ENCODE measurements at places on chromosomes 1 and 21.

DNA sequence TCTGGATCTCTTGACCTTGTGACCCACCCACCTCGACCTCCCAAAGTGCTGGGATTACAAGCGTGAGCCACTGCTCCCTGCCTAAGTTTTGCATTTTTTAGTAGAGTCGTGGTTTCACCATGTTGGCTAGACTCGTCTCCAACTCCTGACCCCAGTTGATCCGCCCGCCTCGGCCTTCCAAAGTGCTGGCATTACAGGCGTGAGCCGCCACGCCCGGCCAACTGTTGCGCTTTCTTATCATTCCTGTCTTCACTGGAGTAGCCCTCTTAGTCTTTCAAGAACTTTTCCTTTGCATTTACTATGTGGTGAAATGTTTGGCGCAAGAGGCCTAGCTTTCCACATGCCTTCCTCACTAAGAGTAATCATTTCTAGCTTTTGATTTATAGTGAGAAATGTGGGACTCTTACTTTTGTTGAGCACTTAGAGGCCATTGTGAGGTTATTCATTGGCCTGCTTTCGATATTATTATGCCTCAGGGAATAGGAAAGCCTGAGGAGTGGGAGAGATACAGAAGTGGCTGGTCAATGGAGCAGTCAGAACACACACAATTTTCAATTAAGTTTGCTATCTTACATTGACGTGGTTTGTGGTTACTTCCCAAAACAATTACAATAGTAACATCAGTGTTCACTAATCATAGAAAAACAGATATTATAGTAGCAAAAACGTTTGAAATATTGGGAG is 111.0 kb downstream of the ZMYM4 start:
- no peak for DNase-seq

GRCh38 chr1:183124259-183124658 is 61.8 kb upstream of the LAMC2 start:
- DNase-seq = no peak

DNA sequence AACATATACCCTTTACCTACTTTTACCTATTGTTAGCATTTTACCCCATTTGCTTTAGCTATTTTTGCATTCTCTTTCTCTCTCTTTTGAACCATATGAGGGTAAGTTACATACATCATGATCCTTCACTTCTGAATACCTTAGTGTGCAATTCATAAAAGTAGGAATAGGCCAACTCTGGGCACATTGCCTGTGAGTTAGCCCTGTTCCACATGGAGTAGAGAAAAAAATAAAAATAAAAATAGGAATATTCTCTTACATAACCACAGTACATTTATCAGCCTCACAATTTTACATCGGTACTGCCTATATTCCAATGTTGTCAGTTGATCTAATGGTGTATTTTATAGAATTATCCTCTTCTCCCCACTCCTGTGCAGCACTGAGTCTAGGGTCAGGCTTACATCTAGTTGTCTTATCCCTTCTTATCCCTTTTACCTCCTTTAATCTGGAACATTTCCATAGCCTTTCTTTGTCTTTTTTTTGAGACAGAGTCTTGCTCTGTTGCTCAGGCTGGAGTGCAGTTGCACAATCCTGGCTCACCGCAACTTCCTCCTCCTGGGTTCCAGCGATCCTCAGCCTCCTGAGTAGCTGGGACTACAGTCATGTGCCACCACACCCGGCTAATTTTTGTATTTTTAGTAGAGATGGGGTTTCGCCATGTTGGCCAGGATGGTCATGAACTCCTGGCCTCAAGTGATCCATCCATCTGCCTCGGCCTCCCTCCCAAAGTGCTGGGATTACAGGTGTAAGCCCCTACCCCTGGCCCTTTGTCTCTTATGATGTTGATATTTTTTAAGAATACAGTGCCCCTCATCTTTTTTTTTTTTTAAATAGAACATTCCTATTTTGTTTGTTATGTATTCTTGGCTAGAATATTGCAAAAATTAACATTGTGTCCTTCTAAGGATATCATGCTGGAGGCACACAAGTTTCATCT is 11.1 kb upstream of the SLC30A1 start:
- no peak for DNase-seq

GRCh38 chr1:205690122-205690756 is 9.9 kb upstream of the SLC45A3 start:
- no peak for DNase-seq

DNA sequence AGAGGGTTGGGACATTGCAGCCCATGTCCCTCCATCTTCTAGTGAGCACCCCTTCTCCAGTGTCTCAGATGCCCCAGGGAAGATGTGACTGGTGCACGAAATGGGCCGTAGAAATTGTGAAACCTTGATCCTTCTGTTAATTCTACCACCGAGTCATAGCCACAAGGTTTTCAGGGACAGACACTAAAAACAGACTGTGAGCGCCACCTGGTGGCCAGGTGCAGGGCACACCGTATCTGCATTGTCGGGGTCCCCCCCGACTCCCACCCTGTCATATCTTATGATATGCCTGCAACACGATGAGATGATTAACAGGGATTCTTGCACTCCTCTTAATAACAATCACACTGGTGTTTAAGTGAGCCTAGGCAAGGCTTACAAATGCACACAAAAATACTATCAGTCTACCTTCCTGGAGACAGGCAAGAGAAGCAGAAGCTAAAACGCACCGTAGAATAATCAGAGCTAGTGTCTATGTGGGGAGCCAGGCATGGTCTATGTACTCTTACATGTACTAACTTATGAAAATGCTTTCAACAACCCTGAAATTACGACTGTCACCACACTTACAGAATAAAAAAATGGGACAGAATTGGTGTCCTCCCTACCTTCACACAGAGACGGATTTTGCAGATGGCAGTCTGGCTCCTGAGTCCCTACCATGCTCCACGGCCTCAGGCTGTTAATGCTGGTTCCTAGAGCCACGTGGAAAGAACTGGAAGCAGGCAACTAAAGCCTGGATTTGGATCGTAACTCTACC is 57.9 kb downstream of the FHAD1 start:
- DNase-seq = peak; percentile 74

DNA sequence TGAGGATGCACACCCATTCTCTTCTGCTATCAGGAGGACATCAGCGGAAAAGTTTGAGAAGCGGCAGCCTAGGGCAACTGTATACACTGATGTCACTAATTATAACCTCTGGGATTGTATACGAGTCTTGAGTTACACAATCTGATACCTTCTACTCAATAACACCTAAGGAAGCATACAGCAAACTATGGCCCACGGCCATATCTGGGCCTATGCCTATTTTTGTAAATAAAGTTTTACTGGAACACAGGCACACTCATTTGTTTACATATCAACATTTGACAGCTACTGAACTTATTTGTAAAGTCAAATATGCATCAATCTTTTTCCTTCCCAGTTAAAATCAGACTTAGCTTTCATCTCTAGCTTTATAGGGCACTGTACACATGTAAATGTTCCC is 187.2 kb downstream of the ZSCAN20 start:
- no peak for DNase-seq

GRCh38 chr1:162823231-162823630 is 32.7 kb downstream of the HSD17B7 start:
- DNase-seq = no peak

GRCh38 chr1:20068722-20069121 is 1.3 kb upstream of the PLA2G5 start:
- no peak for DNase-seq

- no peak for DNase-seq
These were observed 111.1 kb downstream of the ATP1B1 start for GRCh38 chr1:169217636-169218035.

GRCh38 chr1:89863165-89863830 is 42.5 kb downstream of the LRRC8D start:
- no peak for DNase-seq

GRCh38 chr21:38171723-38172344 is 85.0 kb upstream of the KCNJ15 start:
- no peak for DNase-seq

DNA sequence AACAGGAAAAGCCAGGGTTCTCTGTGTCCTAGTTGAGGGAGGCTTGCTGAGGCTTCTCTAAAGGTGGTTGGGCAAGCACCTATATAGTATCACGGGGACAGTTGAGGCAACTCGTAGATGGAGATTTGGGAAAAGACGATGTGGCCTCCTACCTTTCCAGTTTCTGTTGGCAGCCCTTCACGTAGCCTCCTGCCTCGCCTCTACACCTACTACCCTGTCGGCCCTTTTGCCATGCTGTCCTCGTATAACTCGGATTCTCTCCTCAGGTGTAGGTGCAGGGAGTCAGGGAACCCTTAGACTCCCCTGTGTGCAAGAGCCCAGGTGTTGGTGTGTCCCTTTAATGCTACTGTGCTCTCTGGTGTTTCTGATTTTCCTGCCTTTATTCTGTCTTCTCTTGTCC is 10.3 kb downstream of the ZNF692 start:
- no peak for DNase-seq

DNA sequence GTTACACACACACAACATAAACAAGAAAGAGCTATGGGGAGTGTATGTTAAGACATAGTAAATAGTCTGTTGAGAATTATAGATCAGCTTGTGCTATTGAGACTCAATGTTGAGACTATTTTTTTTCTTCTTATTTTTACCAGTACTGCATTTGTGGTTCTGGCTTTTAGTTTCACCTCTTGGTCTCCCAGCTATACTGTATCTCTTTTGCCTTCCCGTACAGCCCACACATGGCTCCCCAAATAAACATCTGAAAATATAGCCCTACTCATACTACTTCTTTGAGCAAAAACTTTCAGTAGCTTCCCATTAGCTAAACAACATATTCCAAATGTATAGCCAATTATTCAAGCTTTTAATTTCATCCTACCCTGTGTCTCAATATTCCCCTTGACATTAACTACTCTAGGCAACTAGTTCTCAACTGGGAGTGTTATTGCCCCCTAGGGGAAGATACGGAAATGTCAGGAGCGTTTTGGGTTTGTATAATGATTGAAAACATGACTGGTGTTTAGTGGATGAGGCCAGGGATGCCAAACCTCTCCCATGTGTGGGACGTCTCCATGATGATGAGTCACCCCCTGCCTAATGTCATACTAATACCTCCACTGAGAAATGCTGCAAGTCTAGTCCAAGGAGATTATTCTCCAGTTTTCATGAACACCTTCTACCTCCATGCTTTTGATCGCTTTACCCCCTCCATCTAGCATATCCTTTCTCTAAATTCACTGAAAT is 6.8 kb downstream of the RPE65 start:
- DNase-seq = no peak

- no peak for DNase-seq
These were observed 11.4 kb downstream of the FASLG start for GRCh38 chr1:172670316-172670715.

GRCh38 chr1:61043010-61043820 is 39.1 kb upstream of the NFIA start:
- peak; percentile 85 for DNase-seq

DNA sequence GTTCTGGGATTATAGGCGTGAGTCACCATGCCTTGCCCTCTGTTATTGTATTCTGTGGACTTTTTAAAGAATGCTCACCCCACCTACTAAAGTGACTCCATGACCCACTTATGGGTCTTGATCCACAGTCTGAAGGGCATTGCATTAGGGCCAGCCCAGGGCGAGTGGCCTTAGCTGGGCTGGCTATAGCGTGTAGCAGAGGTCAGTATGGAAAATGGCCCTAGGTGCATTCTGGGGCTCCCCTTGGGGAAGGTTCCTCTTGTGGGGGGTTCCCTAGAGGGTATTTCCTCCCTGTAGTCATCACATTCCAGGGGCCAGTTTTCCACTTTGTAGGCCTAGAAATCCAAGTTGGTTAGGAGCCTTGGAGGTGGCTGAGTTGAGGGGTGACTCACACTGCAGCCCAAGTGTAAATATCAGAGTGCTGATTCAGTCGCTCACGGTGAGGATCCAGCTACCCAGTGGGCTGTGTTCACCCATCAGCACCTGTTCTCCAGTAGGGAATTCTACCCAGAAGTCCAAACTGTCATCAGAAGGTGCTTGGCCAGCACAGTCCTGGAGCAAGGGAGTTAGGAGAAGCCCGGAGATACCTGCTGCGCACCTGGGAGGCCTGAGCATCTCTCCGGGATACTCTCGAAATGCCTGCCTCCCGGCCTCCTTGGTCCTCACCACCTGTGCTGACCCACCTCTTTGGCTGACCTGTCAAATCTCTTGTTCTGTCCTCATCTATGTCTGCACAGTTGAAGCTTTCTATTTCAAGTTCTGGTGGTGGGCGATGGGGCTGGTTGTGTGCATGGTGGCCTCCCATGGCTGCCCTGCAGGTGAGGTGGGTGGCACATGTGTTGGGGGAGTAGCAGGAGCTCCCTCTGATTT is 52.2 kb downstream of the NENF start:
- DNase-seq = no peak

- no peak for DNase-seq
These were observed 11.5 kb upstream of the CFAP45 start for GRCh38 chr1:159911326-159912070.

GRCh38 chr1:221067721-221068120 is 188.5 kb downstream of the HLX start:
- DNase-seq = no peak

- peak; percentile 79 for DNase-seq
These were observed at the start of gene C1orf53 for GRCh38 chr1:197902454-197903195. TSS of gene C1orf53 (plus strand) at chr1:197902630. CDS start at chr1:197902650, 20 bp downstream.

- DNase-seq = no peak
These were observed 357.6 kb downstream of the KIF26B start for GRCh38 chr1:245512181-245512888.

DNA sequence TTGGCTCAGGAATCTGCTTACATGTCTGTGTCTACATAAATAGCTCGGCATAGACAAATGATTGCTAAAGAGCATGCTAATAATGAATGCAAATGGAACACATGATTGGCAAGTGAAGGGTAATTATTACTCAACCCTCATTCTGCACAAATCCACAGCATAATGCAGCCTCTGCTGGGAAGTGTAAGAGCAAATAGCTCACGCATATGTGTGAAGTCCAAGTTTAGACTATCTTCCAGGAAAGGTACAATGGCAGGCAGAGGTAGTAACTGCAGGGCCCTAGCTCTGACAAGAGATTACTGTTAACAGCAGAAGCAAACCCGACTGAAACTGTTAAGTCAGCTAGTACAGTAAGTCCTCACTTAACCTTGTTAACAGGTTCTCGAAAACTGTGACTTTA is 7.0 kb upstream of the IL6R start:
- DNase-seq = no peak

DNA sequence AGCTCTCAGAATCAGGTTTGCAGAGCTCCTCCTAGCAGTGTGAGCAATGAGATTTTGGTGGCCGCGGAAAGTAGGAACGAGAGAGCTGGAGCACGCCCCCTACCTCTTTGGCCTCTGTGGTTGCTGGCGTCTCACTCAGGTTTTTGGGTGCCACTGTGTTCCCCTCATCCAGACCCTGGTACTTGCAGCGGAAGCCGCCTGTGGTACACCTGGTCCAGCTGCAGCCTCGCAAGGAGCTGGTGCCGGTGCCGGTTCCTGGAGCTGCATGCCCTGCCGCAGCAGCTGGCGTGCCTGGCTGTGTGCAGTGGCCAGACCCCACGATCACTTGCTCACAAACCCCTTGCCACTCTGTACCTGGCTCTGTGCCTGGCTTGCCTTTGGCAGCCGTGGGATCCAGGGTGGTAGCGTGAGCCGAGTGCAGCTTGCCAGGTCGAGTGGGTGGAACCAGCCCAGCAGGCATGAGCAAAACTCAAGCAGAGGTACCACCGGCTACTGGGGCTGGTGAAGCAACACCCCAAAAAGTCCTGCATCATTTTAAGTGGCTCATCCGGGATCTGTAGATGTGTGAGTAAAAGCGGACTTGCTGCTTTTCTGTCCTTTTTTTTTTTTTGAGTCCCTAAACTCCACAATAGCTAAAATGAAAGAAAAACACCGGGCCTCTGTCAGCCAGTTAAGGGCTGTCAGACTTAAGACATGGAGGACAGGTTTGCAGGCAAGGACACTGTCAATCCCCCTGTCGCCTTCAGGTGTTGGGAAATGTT is 844.9 kb downstream of the KCNT2 start:
- DNase-seq = no peak

- DNase-seq = no peak
These were observed 63.8 kb upstream of the MPC2 start for GRCh38 chr1:168000656-168001055.

GRCh38 chr21:35509001-35509704 is 460.1 kb upstream of the RUNX1 start:
- DNase-seq = no peak

Data from stimulated activated CD4-positive, alpha-beta T cell treated with anti-CD3 and anti-CD28 coated beads, Interleukin-12 subunit alpha, Interleukin-12 subunit beta, amount 100 ng/mL, for 4 hours (primary cell).